ENCODE measurements at places on chromosomes 11 and 22.

DNA sequence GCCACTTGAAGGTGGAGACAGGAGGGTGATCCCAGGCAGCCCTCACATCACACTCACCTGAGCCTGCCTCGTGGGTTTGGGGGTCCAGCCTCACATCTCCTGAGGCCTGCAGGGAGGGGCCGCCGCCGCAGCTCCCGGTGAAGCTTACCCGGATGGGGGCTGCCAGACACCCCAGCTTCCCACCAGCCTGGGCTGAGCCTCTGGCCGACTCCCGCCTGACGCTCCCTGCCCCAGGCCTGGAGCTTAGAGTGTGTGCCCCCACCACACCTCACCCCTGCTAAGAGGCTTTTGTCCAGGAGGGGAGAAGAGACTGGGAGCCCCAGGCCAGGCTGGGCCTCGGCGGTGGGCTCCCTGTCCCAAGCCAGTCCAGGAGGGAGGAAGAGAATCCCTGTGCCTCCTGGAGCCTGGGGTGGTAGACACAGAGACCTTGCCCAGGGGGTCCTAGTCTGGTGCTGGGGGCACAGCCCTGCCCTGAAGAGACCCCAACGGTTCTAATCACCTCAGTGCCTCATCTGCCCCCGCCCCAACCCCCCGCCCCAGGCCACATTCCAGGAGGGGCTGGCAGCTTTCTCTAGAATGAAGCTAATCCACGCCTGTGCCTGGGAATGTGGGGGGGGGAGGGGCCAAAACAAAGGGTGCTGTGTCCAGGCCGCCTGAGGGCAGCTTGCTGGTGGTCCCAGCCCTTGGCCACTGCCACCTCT lies at the start of gene SLC16A8:
TSS of gene SLC16A8 (minus strand) at position 254 of the 701 bp plus-strand sequence. CDS start 1,311 bp downstream, outside the sequence.
- DNase-seq: no peak

DNA sequence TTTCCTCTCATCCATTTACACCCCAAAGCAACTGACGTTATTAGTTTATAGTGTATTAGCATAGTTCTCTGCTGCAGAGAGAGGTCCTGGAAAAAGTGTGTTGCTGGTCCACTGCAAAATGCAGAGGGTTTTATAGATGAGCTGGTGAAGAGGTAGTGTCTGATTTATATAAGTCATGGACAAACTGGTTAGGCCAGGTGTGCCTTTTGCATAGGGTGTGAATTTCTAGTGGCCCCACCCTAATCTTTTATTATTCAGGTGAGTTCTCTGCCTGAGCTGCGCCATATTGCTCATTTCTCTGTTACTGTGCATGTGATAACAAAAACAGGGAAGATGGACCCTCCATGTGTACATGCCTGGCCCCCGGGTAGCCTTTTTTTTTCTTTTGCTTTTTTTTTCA lies 43.1 kb upstream of the TRIM77 start:
- DNase-seq: no peak

DNA sequence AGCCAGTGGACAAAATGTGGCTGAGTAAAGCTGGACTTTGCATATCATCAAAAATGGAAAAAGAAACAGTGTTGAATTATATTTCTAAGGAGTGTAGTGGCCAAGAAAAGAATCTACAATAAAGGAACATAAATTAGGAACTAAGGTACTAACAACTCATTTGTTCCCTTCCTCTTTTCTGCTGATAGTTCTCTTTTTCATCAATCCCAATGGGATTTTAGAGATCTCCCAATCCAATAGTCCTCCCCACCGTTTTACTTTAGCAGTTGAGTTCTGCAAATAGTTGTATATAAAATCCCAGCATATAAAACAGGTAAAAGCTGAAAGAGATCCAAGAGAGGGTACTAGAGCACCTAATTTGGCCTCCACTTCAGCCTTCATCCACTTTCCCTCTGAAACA lies 2.0 kb downstream of the PRCP start:
- DNase-seq: no peak

DNA sequence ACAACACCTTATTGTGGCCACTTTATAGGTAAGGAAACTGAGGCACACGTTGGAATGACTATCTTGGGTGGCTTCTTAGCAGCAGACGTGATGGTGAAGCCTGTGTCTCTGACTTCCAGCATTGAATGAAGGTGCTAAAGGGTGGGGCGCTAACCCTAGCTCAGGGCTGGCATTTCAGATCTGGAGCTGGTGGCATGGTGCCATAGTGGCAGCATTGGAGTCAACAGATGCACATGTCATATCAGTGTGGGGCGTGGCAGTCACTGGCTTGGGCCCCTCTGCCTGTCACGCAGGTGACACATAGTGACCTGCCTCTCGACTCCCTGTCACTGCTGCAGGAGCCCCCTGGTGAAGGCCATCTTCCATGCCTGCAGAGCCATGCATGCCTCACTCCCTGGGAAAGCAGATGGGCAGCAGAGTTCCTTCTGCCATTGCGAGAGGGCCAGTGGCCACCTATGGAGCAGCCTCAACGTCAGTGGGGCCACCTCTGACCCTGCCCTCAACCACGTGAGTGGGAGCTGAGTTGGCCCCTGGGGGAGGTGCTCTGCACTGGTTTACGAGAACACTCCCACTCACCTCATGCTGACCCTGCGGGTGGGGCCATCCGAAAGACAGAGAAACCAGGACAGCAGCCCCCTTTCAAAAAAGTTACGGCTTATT lies 14.8 kb downstream of the SHISA8 start:
- DNase-seq: no peak

GRCh38 chr11:79637219-79637618 lies 196.4 kb upstream of the TENM4 start:
- no peak for DNase-seq

- no peak for DNase-seq
Observed at GRCh38 chr11:6745465-6746015, 26.2 kb downstream of the OR2AG2 start.

DNA sequence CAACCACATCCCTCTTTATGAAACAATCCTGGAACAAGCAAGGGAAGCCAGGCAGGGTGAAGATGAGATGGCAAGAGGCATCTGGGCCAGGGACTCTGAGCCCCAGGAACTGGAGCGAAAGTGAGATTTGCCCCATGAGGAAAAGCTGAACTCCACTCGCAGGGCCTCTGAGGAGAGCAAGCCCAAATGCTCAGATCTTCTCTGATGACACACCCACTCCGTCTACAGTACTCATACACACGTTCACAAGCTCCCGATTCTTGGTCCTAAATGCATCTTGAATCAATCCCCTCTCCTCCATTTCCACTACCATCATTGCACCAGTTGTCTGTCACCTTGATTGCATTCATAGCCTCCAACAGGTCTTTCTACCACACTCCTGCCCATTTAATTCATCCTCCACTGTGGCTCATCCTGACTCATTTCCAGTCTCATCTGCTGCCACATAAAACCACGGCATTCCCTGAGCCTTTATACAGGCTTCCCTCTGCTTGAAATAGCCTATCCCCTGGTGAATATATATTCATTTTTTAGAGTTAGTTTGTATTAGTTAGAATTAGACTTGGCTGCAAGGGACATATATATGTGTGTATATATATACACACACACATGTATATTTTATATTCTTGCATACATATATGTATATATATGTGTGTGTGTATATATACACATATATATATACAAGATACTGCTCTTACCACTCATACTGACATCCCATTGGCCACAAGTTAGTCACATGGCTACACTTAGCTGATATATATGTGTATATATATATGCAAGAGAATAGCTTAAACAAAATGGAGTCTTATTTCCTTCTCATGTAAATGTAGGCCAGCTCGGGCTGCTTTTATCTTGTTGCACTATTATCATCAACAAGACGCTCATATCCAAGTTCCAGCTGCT lies 1.4 kb upstream of the APOA5 start:
- no peak for DNase-seq

GRCh38 chr11:70230840-70231710 lies 28.0 kb downstream of the FADD start:
- DNase-seq: no peak

GRCh38 chr11:102007567-102008437 lies 39.4 kb upstream of the CFAP300 start:
- no peak for DNase-seq

DNA sequence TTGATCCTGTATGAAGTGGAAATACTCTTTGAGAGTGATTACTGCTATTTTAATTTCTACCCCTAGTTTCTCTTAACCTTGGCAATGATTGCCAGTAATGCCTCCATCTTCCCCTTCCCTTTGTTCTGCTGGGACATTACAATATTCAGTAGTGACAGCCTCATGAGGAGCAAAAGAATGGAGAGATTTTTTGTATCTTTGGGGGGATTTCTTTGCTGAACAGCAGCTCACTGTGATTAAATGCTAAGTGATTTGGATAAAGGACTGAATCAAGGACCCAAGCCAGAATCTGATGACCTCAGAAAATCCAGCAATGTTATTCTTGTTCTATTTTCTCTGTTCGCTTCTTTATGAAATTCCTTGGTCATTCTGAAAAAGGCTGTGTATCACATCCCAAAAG lies 7.0 kb upstream of the SLC1A2 start:
- no peak for DNase-seq

GRCh38 chr22:45090497-45090910 lies 73.2 kb upstream of the NUP50 start:
- no peak for DNase-seq

GRCh38 chr11:104858882-104859775 lies 39.1 kb downstream of the CASP12 start:
- no peak for DNase-seq

DNA sequence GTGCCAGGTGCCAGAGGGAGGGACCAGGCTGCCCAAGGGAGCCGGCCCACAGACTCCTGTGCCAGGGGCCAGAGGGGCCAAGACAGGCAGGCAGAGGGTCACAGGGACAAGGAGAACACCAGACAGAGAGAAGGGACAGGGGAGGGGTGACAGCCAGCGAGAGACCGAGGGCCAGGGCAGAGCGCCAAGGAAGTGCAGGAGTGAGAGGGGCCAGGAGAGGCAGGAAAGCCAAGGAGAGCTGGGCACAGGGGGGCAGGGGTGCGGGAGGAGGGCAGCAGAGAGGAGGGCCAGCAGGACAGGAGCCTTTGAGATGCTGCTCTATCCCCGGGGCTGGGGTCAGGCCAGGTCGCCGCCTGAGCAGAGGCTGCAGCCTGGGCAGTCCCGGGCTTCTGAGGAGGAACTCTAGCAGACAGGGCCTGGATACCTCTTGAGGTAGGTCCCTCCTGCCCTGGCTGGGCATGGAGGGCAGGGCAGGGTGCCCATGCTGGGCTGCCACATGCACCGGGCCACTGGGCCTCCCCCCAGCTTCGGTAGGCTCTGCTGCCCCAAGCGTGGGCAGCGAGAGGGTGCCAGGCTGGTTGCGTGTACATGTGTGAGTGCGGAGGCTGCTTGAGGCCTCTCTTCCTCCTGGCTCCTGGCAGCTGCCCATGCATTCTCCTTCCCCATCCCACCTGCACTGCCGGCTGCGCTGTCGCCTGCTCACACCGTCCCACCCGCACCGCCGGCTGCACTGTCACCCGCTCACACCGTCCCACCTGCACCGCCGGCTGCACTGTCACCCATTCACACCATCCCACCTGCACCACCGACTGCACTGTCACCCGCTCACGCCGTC lies 12.2 kb downstream of the LSP1 start:
- DNase-seq: no peak

DNA sequence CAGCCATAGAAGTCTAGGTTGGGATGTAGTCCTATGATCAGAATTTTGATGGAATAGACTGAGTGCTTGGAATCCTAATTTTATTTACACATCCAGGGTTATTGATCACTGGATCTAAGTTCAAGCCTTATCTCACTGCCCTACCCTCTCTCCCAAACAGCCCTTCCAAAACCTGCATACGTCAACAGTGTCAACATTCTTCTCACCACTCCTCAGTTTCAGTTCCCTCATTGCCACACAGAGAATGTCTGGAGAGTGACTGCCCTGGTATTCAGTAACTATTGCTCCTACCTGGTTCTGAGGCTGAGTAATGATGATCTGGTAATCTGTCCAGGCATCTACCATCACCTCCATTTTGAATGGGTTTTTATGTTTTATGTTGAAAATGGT lies 60.0 kb downstream of the GLYATL1 start:
- no peak for DNase-seq

DNA sequence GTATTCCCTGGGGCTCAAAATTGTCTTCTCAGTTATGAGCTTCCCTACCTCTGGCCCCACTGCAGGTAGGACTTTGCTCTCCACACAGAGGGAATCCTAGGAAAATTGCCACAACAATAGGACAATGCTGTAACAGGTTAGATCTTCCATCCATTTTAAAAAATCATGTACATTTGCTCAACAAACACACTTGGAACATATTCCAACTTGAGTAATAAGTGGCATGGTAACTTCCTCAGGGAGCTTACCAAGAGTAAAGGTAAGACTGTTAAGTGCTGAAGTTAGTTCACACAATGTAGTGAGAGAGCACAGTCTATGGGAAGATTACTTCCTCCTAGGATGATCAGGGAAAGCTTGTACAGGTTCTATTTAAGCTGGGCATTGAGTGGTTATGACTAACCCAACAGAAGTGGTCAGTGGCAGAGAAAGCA lies 78.9 kb upstream of the BIRC3 start:
- DNase-seq: no peak

GRCh38 chr11:64629796-64630562 lies 39.0 kb downstream of the SLC22A12 start:
- DNase-seq: no peak

DNA sequence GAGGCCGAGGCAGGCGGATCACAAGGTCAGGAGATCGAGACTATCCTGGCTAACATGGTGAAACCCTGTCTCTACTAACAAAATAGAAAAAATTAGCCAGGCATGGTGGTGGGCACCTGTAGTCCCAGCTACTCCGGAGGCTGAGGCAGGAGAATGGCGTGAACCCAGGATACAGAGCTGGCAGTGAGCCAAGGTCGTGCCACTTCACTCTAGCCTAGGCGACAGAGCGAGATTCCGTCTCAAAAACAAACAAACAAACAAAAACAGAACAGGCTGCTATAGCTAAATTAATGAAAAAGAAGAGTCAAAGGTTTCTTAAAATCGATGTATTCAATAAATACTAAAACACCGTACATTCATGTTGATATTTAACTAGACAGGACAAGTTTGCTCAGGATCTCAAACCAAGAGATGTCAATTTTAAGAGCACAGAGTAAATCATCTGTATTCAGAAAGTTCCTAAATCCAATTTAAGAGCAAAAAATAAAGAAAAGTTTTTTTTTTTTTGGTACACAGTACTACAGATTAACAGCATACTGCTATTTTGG lies 59.9 kb downstream of the NUP98 start:
- DNase-seq: no peak

DNA sequence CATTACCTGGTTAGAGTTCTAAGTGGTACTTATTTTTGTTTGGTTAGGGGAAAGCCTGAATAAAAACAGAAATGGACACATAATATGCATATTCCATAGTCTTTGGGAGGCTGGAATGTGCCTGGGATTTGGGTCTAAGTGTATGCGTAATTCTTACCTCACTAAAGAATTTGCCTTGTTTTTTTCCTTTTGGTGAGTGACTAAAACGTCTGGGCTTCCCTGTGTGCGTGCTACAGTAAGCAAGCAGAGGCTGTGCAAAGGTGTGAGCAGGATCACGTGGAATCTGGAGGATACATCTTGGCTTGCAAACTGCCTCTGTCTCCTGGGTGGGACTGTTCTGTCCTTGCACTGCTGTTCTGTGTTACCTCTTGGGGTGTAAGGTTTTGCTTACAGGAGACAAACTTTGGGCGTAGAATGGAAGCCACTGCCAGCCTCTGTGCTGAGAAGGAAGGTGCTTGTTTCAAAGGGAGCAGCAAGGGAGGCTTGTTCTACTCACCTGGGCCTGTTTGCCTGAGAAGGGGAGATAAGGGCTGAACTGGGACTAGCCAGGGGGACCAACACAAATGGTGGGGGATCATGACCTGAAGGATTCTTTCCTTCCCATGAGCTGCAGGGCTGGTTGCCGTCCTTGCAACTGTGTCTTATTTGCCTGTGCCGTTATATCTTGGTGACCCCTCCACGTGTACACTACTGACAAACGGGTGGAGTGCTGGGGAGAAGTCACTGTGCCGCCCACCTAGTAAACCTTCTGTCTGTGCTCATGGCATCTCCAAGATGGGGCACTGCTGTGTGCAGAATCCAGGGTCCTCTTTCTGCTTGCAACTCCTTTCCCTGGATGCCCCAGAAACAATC lies 4.5 kb downstream of the NEAT1 start:
- DNase-seq: no peak
